Stimulated activated CD8-positive, alpha-beta memory T cell treated with anti-CD3 and anti-CD28 coated beads, Interleukin-4, amount 100 ng/mL, for 4 hours (primary cell): ENCODE measurements at places on chromosomes 11 and 22.

- no peak for DNase-seq
Measured at GRCh38 chr22:35547987-35548721, 7.5 kb downstream of the RASD2 start.

DNA sequence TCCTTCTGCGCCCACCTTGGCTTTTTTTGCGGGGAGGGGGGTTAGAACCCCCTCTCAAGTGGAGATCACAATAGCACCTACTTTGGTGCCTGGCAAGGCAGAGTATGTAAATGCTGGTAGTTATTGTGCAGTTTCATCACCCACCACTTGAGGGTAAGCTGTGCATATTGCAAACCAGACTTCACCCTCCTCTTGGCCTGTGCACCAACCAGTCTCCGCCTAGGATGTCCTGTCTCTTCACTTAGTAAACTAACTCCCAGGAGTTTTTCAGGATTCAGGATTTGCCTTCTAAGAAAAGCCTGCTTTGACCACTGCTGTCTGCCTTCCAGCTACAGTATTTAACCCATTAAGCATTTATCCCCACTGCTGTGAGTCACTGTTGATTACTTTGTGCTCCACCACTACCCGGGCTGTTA, 2.0 kb upstream of the UBXN1 start:
- no peak for DNase-seq

DNA sequence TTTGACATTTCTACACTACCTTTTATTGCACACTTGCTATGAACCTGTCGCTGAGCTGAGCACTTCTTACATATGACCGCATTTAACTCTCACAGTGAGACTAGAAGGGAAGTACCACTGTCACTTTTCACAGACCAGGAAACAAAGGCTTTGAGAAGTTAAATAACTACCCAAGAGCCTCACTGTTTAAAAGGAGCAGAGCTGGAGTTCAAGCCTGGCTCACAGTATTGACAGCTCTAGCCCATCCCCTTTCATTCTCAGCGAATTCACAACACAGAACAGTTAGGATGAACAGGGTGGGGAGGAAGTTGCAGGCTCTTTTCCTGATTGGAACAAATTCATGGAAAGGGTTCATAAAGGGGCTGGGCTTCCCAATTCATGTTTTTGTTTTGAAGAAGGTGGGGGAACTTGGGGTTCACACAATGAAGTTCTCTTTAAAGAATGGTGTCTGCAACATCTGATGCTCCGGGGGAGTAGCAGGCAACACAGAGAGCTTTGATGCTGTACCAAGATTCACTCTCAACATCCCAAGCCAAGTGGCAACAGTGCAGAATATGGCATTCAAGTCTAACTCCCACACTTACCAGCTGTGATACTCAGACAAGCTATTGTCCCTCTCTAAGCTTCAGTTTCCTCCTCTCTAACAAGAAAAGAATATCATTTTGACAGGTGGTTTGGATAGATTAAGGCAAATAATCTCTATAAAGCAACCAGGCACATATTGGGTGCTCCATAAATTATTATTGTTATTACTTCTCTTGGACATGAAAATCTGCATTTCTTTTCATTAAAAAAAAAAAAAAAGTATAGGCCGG, 17.2 kb downstream of the SCGB1A1 start:
- DNase-seq, result no peak

- DNase-seq, result no peak
Measured at GRCh38 chr11:29676993-29677392, 339.8 kb downstream of the KCNA4 start.

DNA sequence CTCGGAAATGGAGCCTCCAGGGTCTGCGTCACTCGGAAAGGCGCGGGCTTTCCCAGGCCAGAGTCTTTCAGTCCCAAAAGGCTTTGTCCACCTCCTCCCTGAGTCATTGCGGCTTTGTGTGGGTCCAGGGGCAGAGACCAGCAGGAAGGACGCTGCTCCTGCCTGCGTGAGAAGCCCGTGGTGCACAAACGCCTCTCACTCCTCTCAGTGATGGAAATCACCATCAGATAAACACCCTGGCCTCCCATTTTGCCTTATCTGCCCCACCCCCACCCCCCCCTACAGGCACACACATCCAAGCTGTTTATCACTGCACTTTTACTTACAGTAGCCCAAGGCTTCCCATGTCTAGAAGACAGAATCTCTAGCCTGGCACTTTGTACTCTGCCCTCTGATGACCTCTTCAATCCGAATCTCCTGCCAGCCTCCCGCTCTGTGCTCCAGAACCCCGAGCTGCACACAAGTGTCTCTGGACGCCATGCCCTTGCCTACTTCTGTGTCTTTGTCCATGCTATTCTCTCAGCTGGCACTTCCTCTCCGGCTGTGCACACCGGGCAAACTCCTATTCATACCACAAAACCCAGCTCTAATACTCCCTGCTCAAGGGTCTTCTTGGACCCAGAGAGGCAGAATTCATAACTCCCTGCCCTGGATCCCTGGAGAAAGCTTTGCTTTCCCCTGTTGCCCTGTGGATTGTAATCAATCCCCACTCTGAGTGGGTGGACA, 954.6 kb downstream of the TBC1D22A start:
- DNase-seq, result no peak

DNA sequence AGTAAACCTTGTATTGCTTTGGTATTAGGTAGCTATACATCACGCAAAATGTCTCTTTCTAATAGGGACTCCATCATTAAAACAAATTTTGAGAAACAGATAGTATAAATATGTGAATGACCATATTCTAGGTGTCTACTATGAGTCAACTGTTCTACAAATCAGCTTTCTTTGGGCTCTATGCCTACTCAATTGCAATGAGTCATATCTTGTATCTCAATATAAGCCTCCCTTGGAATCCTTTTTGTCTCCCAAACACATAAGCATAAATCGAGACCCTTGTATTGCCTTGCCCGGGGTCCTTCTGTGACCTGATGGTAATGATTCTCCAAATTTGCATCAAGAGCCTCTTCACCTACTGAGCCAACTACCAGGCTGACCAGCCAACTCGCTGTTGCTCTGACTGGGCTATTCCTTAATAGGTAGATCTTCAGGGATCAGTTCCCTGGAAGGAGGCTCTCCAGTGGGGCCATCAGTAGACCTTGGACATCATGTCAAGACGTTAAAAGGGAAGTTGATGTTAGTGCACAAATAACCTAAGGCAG, 22.2 kb downstream of the BLID start:
- no peak for DNase-seq

DNA sequence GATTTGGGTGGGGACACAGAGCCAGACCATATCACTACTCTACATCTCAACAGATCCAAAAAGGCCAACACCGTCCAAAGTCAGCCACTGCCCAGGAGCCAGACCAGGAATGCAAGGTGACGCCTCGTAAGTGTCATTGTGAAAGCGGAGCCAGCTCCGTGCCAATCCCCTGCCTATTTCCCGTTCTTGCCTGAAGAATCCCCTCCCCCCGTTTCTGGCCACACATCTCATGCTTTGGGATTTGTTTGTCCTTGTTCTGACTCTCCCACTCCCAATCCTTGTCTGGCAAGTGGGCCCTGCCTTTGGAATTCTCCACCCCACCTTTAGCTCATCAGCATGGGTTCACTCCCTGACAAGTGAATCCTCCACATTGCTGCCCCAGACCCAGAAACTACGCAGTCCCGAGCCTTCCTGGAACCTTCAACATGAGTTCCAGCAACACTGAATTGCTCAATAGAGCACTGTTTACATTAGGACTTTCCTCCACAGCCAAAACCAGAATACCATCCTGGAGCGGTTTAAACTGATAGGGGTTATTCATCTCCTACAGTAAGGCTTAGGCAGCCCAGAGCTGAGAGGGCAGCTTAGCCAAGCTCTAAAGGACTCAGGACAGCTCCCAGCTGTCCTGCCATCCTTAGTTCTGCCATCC, 6.0 kb upstream of the SLC35C1 start:
- no peak for DNase-seq

- no peak for DNase-seq
Measured at GRCh38 chr11:86987679-86988078, 32.5 kb upstream of the FZD4 start.

GRCh38 chr22:50550395-50550794, 4.7 kb downstream of the KLHDC7B start:
- DNase-seq, result no peak

- DNase-seq, result no peak
Measured at GRCh38 chr22:49913026-49913425, 5.2 kb downstream of the ALG12 start.

- DNase-seq, result no peak
Measured at GRCh38 chr22:23177197-23177596, 3.1 kb upstream of the BCR start.

DNA sequence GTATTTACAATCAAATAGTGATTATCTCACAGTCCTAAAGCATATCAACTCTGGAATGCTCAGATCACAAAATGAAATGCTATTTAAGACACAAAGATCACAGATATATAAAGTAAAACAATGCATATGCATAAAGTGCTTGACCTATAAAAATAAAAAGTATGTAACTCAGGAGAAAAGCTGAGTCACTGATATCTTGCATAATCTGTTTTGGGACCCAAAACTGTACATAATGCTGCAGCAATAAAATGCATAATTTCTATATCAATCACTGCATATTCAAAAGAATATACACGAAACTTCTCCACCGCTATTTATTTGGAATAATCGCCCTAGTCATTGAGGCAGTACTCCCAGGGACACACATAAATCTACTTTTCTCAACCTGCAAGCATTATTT, 34.9 kb upstream of the GRIA4 start:
- no peak for DNase-seq

DNA sequence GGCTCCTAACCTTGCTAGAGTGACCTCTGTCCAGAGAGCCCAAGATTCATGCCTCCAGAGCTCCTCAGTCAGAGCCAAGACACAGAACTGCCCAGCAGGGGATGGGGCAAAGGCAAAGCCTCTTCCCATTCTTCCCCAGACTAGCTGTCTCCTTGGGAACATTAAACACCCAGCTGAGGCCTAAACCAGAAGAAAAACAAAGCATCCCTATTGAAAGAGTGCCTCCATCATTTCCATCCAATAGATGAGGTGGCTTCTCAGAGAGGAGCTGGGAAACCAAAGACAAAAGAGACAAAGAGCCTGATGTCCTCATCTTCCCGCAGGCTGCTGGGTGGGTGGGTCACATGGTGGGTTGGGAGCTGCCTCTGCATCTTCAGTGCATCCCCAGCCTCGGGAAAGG, 37.4 kb downstream of the COMMD9 start:
- no peak for DNase-seq

- DNase-seq, result no peak
Measured at GRCh38 chr11:117232911-117233409, 489 bp downstream of the RNF214 start.

DNA sequence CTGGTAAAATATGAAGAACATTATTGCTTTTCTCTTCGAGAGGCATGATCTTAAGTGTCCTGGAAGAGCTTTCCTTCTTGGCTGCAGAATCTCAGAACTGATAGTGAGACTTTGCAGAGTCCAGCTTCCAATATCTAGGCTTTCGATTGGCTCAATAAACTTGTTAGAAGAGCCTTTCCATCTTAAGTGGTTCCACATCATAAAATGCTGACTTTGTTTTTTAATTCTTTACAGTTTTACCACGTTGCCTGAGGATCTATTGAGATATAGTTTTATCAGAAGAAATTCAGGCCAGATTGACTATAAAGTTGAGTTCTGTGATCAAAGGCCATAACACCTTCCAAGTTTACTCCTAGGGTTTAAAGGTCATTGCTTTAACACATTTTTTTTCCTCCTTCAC, 15.6 kb upstream of the DNAJB7 start:
- no peak for DNase-seq

- DNase-seq, result no peak
Measured at GRCh38 chr11:75879737-75880136, 64.7 kb downstream of the UVRAG start.

DNA sequence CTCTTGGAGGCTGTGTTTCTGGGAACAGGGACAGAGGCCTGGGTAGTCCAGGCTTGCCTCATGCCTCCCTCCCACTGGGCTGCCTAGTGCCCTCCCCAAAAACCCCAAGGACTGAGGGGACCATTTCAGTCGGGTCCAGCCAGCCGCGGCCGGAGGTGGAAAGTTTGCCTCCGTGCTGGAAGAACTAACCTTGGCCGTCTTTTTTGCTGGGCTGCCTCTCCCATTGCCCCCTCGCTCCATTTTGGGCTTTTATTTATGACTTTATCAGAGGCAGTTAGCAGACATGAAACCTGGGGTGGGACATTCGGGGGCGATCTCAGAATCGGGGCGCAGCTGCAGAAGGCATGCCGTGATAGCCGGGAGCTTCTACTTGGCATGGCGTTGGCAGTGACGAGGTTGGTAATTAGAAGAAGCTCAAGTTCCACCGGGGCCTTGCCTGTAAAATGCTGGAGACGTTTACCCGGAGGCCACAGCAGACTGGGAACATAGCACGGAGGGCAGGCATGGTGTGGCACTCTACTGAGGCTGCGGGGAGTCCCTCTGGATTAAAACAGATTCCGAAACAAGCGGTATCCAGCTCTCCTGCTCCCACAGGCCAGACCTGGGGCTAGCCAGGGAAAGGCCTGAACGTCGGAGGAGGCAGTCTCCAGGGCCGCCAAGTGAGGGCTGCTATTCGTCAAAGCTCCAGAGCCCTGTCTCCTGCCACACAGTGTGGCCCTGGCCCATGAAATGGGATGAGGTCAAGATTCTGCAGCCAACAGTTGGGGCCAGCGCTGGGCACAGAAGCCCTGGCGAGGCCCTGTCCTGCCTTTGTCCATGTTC, 76.4 kb upstream of the PPARA start:
- DNase-seq, result no peak

- DNase-seq, result no peak
Measured at GRCh38 chr22:48366591-48366990, 1461.1 kb downstream of the BRD1 start.

DNA sequence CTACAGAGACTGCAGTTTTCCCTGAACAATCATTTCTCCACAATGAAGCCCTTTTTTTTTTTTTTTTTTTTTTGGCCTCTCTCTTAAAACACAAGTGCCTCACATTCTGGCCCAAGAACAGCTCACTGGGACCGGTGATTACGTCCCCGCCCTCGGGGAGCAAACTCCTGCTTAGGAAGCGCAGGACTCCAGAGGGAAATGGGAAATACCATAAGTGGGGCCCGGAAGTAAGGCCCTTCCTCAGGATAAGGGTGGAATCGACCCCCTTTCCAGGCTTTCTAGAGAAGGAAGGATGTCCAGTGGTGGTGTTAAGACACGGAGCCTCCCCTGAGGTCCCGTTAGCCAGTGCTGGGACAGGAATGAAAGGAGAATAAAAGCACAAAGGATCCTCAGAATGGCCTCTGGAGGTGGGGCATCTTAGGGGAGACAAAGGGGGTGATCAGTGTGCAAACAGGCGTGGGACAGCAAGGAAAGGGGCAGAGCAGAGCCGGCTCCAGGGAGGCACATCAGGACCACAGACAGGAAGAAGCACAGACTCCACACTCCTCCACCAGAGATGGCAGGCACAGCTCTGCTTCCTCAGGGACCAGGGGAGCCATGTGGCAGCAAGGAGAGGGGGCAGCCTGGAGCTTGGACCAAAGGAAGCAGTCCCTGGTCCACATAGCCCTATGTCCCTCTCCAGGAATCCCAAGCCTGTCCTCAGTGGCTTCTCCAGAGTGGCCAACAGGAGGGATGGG, 61.3 kb downstream of the CHST1 start:
- no peak for DNase-seq

DNA sequence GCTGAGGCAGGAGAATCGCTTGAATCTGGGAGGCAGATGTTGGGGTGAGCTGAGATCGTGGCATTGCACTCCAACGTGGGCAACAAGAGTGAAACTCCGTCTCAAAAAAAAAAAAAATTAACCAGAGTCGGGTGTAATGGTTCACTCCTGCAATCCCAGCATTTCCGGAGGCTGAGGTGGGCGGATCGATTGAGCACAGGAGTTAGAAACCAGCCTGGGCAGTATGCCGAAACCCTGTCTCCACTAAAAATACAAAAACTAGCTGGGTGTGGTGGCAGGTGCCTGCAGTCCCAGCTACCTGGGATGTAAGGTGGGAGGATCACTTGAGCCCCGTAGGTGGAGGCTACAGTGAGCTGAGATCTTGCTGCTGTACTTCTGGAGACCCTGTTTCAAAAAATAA, 1.5 kb downstream of the RANGAP1 start:
- DNase-seq, result no peak
